ENCODE measurements at places on chromosomes 13 and 19.
A peak's percentile ranks its signal among the peaks of the same experiment; 100 is the strongest.

DNA sequence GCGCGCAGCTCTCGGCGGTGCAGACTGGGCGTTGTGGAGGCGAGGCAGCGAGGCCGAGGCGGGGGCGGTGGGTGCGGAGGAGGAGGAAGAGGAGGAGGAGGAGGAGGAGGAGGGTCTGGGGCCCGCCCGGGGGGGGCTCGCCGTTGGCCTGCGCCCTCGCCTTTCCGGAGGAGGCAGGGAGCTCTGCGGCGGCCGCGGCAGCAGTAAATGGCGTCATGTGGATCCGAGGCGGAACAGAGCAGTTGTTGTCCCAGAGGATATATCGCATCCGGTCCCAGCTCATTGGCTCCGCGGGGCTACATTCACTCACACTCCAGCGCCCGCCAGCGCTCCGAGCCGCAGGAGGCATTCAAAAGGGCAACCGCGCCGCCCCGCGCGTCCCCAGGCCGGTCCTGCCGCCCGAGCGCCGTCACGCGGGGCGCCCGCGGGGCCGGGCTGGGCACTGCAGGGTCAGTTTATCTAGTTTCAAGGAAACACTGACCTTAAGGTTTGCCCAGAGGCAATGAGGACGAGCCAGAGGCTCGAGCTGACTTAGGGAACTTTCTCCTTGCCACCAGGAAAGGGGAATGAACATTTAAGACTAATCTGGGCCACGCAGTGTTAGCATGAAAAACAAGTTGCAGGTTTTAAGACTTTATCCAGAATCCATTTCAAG lies at the start of gene SPRY2:
Gene SPRY2, minus strand, starts transcription at position 26 of the 655 bp plus-strand sequence. CDS start 3,421 bp downstream, outside the sequence.
- DNase-seq = peak; percentile 32

GRCh38 chr13:52884429-52885010 lies 36.1 kb upstream of the PCDH8 start:
- DNase-seq = no peak

- no peak for DNase-seq
Measured at GRCh38 chr19:7250951-7251350, 43.3 kb downstream of the INSR start.

DNA sequence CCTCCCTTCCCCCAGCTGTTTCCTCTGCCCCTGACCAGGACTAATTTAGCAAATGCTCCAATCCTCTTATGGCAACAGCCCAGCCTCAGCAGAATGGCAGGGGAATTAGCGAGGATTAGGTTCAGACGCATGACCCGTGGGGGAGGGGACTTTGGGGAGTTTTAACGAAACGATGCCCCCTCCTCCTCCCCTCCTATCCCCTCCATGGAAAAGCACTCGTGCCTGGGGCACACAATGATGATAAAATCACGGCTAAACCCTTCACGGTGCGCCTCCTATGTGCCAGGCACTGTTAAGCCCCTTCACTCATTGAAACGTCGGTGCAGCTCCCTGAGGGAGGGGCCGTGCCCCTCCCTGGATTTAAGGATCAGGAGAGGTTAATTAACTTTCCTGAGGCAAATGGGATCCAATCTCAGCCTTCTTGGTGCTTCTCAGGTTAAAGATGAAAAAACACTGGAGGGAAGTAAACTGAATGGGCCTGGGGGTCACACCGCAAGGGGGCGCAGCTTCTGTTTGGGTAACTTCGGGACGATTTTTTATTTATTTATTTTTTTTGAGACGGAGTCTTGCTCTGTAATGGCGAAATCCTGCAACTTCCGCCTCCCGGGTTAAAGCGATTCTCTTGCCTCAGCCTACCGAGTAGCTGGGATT lies 10.1 kb upstream of the TPRX2 start:
- DNase-seq = no peak

GRCh38 chr13:21420706-21421105 lies 38.4 kb downstream of the ZDHHC20 start:
- DNase-seq = no peak

DNA sequence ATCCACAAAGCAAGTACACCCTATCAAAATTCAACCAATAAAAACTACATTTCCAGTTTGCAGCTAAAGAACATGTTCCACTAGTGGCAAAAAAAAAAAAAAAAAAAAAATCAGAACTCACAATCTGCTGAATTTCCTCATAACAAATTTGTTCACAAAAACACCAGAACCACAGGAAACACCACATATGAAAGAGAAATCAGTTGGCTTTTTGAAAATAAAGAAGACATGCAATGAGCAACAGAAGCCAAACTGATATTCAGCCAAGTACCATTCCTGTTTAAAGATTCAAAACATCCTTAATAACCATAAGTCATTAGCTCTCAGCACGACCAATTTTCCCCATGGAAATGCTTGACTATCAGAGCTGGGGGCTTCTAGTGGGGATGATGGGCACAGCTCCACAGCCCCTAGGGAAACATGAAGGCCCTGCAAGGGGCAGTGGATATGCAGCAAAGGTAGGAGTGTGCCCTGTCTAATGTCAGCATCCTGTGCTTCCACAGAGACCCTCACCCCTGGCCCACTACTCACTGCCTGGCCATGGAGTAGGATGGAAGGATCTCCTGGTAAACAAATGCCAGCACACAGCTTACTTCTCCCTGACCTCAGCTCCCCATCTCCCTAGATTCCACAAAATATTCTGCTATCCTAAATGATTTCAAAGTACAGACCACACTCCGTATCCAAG lies 74.0 kb upstream of the DOCK9 start:
- DNase-seq = no peak

DNA sequence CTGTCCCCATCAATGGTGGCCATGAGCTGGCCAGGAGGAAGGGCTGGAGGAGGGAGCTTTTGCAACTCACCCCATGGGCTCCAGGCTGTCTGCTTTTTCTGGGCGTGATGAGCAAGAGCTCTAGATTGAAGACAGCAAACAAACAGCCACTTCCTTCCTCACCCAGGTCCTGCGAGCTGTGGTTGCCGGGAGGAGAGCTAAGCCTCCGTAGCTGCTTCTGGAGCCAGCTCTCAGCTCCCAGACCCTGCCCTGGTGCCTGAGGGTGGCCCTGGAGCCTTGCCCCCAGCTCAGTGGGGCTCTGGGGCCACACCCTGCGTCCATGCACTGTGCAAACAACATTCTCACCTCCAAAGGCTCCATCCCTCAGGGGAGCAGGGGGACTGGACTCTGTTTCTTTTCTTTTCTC lies 6.2 kb downstream of the MYO1F start:
- no peak for DNase-seq

DNA sequence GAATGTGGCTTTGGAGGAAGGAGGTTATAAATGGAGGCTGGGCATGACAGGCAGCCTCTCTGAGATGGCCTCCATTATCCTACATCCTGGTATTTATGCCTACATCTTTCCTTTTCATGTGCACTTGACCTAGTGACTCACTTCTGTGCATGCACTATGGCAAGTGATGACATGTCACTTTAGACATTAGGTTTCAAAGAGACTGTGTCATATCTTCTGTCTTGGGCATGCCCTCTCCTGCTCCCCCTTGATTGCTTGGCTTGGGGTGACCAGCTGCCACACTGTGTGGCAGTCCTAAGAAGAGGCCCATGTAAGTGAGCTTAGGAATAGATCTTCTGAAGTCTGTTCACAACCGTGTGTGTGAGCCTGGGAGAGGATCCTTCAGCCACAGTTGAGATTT lies 472.8 kb downstream of the FGF9 start:
- no peak for DNase-seq

DNA sequence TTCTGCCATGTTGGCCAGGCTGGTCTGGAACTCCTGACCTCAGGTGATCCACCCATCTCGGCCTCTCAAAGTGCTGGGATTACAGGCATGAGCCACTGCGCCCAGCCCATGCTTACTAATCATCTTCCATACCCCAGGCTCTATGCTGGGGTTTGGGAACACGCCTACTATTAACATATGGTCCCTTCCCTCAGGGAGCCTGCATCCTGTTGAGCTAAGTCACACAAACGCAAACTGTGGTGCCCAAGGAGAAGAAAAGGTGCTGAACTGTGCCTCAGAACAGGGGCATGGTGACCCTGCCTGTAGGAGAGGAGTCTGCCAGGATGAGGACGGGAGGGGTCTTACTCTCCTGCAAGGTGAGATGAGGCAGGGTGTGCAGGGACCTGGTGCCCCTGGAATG lies 5.6 kb downstream of the MICOS13 start:
- DNase-seq = no peak

- no peak for DNase-seq
Measured at GRCh38 chr13:50584856-50585580, 258.5 kb downstream of the DLEU7 start.
